ENCODE measurements at places on chromosomes 4 and X. TPM values are rescaled to one million over a fixed set of nuclear protein-coding genes. Genes with fewer than 3 reads are reported as not detected.

VEGFD gene
- 2.6 TPM for total RNA-seq

DMRTC1B gene
- not detected for total RNA-seq

PRDM5 gene
- 76.5 TPM for total RNA-seq

CYSLTR1 gene
- 12.9 TPM for total RNA-seq

NUDT10 gene
- total RNA-seq = 5.6 TPM

CCNG2 gene
- total RNA-seq = 84.8 TPM

CLGN gene
- 4.8 TPM for total RNA-seq

STARD8 gene
- 6.5 TPM for total RNA-seq

CXorf49 gene
- total RNA-seq = not detected

NEUROG2 gene
- total RNA-seq = not detected

F9 gene
- not detected for total RNA-seq

TSPYL2 gene
- 18.9 TPM for total RNA-seq

NLRP2B gene
- not detected for total RNA-seq

SMR3B gene
- not detected for total RNA-seq

PRR32 gene
- 1.3 TPM for total RNA-seq

GRCh38 chr4:153072661-153073060, 131.6 kb upstream of the TRIM2 start:
- no peak for DNase-seq

- no peak for DNase-seq
Measured at GRCh38 chr4:137083571-137084135, 448.6 kb downstream of the PCDH18 start.

DNA sequence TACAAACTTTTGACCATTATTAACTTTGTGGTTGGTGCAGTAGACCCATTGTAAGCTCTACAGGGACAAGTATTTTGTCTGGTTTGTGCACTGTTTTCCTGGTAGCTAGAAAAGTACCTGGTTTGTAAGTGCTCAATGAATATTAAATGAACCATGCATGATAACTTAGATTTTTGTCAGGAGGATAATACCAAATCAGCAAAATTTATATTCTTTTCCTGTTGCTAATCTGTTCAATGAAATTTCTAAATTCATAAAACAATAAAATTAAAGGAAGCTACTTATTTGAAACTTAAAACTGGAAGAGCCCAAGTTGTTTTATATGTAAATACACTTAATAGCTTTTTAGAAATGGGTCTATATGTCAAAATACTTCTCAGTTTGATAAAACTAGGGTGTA, 17.6 kb downstream of the HSPA4L start:
- DNase-seq = no peak

- DNase-seq = no peak
Measured at GRCh38 chrX:106243376-106243775, 75.3 kb downstream of the PWWP3B start.

- DNase-seq = no peak
Measured at GRCh38 chrX:108090491-108091263, 665 bp downstream of the PSMD10 start.

GRCh38 chr4:125497861-125498260, 183.1 kb downstream of the FAT4 start:
- no peak for DNase-seq

- no peak for DNase-seq
Measured at GRCh38 chrX:16705370-16705769, 7.1 kb downstream of the CTPS2 start.

- no peak for DNase-seq
Measured at GRCh38 chr4:116702949-116703348, 382.4 kb downstream of the TRAM1L1 start.

- DNase-seq = no peak
Measured at GRCh38 chr4:17577665-17578481, 875 bp downstream of the LAP3 start.

- DNase-seq = peak; percentile 23
Measured at GRCh38 chr4:112327965-112328733, 31.0 kb downstream of the ALPK1 start.

DNA sequence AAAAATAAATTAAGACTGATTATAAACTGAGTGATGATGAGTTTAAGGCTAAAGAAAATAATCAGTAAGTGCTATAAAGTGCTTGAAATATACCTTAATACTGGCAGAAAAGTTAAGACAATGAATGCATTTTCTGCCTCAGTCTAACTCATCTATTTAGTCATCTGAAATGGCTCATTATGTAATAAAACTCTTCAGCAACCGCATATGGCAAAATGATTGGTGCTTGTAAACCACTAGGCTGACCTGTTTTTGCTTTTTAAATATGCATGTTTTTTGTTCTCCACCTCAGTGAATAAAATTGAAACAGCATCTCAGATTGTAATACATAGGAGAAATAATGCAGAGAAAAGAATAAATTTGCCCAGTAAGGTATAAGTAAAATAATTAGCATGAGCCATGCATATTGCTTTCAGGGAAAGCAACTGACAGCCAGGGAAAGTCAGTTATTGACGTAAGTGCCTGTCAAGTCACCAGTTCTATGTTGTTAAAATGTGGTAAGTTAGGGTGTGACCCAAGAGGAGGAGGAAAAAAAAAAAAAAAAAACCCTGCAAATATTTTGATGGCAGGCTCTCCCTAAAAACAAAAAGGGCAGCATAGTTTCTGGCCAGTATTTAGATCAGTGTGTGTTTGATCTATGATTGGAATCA, 167.5 kb downstream of the PALLD start:
- DNase-seq = no peak

DNA sequence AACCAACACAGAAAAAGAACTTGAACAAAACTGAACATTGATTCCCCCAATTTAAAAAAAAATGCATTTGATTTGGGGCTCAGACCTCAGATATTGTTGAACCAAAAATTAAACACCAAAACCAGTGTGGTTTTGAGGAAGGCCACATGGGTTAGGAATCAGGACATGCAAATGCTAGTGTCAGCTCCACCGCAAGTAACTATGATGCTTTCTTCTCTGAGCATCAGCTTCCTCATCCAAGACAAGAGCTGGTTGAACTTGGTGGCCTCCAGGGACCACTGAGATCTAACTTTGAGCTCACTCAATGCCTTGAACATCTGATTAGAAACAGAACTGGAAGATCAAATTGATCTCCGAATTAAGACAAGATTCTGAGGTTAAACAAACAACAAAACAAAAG, 142.9 kb upstream of the NWD2 start:
- no peak for DNase-seq

DNA sequence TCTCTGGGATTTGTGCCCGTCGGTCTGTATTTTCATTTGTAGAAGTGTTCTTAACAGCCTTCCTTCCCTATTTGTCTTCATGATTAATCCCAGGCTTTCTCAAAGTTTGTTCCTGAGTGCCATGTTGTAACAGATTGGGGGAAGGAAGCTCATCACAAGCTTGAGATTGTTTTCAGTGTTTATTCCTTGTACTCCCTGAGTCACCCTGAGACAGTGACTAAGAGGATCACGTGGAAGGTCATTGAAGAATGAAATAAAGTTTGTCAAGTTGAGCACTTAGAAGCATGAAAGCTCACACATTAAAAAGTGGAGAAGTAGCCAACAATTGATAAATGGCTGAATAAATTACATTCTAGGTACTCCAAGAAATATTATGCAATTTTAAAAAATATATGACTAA, 153.5 kb upstream of the FAM241A start:
- no peak for DNase-seq

DNA sequence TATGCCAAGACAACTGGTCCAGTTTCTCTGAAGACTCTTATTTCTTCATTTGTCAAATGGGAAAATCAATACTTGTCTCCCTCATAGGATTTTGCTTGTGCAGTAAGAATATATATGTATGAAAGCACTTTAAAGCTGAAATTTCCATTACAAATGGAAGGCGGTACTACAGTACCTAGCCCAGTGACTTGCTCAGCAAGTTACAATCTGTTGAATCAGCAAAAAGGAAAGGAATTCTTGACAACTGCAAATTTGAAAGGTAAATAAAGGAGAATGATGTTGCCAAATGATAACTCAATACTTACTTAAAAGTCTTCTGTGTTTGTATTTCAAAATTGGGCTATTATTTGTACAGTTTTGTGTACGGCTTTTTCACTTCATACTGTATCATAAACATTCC, 71.1 kb downstream of the PKD2 start:
- no peak for DNase-seq

- no peak for DNase-seq
Measured at GRCh38 chrX:49193542-49193964, 6.4 kb downstream of the SYP start.

- no peak for DNase-seq
Measured at GRCh38 chr4:6499238-6499600, 26.8 kb upstream of the PPP2R2C start.

DNA sequence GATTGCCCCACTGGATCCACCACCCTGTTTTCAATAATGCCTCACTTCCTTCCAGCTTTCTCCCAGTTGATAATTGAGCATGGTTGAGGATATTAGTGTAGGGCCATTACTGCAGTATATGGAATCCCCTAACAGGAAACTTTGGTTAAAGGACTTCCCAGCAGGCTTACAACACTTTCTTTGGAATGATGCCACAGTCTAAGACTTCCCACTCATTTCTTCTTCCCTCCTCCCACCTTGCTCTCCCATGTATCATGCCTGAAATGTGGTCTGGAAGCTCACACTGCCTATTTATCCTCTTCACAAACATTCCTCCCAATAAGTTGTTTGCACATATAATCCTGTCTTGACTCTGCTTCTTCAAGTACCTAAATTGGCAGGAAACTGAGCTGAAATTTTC, 863.3 kb downstream of the CENPC start:
- DNase-seq = no peak

GRCh38 chr4:53043891-53044650, 182.0 kb downstream of the RASL11B start:
- DNase-seq = no peak

DNA sequence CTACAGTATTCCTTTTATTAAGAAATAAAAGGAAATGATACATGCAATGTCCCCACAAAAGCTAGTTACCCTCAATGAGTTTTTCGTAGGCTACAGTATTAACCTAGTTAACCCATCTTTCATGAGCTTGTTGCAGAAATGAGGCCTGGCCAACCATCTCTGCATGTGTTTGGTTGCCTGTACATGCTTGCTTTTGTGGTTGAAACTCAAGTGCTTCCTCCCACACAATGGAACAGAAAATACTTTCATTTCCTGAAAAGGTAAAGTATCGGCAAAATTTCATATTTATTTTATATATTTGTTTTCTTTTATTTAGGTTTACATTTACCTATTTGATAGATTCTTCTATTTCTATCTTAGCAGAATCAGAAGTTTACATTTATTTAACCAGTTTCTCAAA, 214.6 kb upstream of the FAM241A start:
- DNase-seq = no peak

DNA sequence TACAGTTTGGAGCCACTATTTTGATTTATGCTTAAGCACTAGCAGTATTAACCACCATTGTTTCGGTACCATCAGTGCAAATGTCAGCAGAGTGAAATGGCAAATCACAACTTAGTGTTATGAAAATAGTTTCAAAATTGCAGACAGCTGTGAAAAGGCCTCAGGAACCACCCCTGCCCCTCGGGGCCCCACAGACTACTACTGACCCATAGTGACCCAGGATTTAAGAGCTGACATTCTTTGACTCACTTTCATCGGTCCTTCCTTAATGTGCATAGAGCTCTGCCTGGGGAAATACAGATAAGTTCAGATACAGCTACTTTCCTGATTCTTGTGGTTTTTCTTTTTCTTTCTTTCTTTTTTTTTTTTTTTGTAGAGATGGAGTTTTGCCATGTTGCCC, 3.3 kb upstream of the BBS7 start:
- no peak for DNase-seq

DNA sequence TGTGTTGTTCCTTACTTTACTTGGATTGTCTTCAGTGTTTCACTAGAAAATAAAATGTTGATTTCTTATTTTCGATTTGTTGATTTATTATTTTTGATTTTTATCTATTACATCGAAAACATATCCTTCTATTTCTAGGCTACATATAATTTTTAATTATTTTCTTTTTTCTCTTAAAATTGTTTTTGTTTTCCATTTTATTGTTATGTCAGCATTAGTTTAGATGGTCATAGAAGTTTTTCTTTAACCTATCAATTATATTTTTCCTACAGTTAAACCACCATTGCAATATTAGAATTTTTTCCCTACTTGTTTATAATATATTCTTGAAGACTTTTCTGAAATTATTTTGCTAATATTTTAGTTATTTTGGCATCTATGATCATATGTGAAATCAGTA, 1685.1 kb downstream of the RPA4 start:
- DNase-seq = no peak

DNA sequence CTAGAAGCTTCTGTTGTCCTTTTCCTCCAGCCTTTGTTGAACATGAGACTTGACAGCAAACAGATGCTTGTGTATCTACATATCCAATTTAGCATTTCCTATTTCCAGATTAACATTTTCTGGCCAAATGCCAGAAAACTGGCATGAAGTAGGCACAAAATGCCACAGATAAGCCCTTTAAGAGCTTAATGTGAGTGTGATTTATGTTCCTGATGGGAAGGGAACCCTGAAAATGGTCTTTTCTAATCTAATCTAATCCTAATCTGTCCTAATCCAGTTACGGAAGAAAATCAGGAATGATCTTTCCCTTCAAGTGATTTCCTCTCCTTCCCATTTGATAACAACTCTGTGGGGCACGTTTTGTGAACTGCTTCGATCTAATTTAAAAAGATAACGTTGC, 133.0 kb upstream of the C1QTNF7 start:
- DNase-seq = no peak

GRCh38 chrX:109270580-109271484, 211.1 kb downstream of the GUCY2F start:
- peak; percentile 3 for DNase-seq

GRCh38 chrX:75989806-75990590, 182.9 kb upstream of the PBDC1 start:
- no peak for DNase-seq

GRCh38 chrX:106921637-106922036, 1.4 kb downstream of the CLDN2 start:
- no peak for DNase-seq

DNA sequence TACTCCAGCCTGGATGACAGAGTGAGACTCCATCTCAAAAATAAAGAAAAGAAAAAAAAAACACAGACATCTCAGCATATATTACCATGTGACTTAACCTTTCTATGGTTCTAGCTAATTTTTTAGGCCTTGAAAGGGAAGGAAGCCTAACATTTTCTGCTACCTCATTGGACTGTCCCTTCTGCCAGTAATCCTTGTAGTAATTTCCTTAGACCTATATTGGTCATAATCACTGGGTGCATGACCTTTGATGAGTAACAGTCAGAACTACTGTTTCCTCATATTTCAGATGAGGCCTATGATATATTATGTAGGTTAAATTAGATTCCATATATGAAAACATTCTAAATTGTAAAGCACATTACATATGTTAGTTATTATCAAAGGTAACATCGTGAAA, 9.6 kb downstream of the XIAP start:
- DNase-seq = no peak

- DNase-seq = no peak
Measured at GRCh38 chrX:52424656-52425055, 55.8 kb downstream of the XAGE2 start.

- no peak for DNase-seq
Measured at GRCh38 chr4:168221301-168221700, 97.3 kb downstream of the DDX60 start.

DNA sequence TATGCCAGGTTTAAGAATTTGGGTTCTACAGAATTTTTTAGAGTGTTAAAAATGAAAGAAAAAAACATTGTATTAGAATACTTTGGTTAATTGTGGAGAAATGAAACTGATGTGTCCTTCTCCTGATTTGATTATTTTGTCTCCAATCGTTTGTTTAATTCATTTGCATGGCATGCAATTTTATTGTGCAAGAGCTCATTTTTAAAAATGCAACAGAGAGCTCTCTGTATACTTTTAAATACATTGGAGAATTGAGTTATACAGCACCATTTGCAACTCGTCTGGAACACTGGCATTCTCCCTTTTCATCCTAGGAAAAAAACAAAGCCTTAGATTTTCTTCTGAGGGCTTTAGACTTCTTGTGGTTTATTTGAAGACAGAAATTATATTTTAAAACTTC, 689 bp downstream of the EXOC1L start:
- DNase-seq = no peak
